ENCODE measurements at places on chromosomes 5 and 9. TPM values are rescaled to one million over a fixed set of nuclear protein-coding genes. Genes with fewer than 3 reads are reported as not detected.

- no peak for DNase-seq
These were observed 12.1 kb downstream of the TGFBI start for GRCh38 chr5:136040746-136041415.

The FAM221B gene
- total RNA-seq: not detected

The OLFM1 gene
- 1.8 TPM for total RNA-seq

GRCh38 chr5:109354761-109355160, 55.0 kb downstream of the PJA2 start:
- DNase-seq: no peak

- DNase-seq: peak; percentile 17
These were observed 866 bp upstream of the SEMA6A start for GRCh38 chr5:116575326-116576052.

DNA sequence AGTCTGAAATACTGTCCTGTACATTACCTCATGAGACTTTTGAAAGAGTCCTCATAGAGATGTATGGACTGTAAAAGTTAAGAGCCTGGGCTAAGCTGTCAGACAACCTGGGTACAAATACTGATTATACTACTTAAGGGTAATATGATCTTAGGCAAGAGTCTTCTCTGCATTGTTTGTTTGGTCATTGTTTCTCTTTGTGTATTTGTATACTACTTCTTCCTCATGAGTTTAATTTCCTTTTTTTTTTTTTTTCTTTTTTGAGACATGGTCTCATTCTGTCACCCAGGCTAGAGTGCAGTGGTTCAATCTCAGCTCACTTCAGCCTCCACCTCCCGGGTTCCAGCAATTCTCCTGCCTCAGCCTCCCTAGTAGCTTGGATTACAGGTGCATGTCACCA, 2.6 kb upstream of the PFDN1 start:
- no peak for DNase-seq

DNA sequence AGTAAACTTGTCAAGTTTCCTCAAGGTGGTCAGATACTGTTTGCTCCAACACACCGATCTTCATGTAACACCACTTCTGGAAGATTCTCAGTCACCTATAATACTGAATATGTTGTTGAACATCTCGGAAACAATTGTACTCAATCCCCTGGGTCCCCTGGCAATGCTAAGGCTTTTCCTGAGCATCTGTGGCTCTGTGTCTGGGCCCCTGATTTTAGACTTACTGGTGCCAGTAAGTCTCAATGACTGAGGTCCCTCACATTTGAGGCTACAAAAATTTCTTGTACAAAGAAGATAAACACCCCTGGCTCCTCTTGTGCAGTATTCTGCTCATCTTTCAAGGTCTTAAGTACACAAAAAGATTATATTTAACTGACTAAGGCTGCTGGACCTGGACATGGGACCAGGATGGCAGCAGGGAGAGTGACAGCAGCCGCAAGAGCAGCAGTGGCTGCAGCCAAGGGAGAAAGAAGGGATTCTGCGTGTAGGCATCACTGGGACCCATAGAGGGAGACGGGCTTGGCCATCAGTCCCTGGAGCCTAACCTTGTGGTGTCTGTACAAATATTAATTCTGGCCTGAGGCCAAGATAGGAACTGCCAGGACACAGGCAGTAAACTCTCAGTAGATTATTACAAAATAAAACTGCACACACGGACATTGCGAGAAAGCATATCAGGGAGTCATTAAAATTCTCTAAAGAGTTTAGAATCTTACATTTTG, 49.0 kb upstream of the TNPO1 start:
- no peak for DNase-seq

Data from progenitor cell of endocrine pancreas (in vitro differentiated cells).